ENCODE measurements at places on chromosomes 5 and 9. TPM values are rescaled to one million over a fixed set of nuclear protein-coding genes. Genes with fewer than 3 reads are reported as not detected.

ENG gene
- total RNA-seq = 16.4 TPM

- DNase-seq = no peak
Measured at GRCh38 chr5:96054311-96055030, 92.8 kb upstream of the ELL2 start.

DNA sequence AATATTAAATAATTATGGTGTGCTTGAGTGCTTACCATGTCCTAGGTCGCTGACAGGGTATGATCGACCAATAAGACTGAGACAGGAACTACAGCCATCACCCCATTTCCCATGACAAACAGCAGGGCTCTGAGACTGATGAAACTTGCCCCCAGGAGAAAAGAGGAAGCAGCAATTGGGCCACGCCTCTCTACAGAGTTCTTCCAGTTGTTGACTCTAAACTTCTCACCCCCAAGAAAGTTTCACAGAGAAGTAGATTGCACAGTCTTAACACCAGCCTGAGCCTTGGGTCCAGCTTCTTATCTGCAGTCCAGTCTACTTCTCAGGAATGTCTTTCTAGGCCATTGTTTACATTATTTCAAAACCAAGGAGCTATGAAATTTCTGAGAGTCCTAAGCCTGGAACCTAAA lies 182.2 kb upstream of the ANKRD55 start:
- DNase-seq = no peak

NCS1 gene
- total RNA-seq = 32.5 TPM

GRAMD2B gene
- 39.4 TPM for total RNA-seq

DNA sequence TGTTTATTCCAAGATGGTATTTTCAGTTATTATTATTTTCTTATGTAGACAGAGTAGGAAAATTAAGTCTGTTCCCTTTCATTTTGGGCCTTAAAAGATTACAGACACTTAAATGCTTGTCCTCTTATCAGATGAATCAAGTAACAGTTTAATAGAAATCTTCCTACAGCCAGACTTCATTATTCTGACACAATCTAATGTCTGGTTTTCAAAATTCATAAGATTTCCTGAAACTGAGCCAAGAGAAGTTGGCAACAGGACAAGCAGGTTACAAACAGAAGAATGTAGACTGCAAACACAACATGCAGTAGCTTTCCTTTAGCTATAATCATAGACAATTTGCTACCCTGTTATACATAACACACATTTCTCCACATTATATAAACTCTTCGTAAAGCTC lies 130.5 kb downstream of the FBXL17 start:
- DNase-seq = peak; percentile 6

- no peak for DNase-seq
Measured at GRCh38 chr9:27261517-27262211, 35.3 kb downstream of the EQTN start.

GRCh38 chr5:73299665-73300336 lies 126.8 kb downstream of the TMEM174 start:
- no peak for DNase-seq

GABRP gene
- total RNA-seq = 2.0 TPM

GRCh38 chr9:131441441-131441840 lies 47.6 kb downstream of the PRRC2B start:
- DNase-seq = no peak

GRCh38 chr5:59842999-59843398 lies 50.5 kb downstream of the PDE4D start:
- no peak for DNase-seq

CDC25C gene
- total RNA-seq = 6.1 TPM

SGCD gene
- total RNA-seq = 106 TPM

DNA sequence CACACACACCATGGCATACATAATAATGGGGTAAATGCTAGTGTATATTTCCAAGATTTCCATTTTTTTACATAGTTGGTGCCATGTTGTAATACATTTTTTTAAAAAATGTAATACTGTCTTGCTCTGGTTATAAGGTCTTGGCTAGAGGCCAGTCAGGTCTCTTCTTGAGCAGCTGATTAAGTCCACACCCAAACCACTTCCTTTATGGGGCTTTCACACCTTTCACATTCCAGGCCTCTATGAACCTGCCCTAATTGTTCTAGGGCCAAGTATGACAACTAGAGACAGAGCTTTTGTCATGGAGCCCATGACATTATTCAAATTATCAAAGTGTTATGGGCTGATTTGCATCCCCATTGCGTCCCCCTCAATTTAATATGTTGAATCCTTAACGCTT lies 495.6 kb upstream of the CTNND2 start:
- no peak for DNase-seq

SLC6A7 gene
- not detected for total RNA-seq

FOXD4L4 gene
- not detected for total RNA-seq

SLC45A2 gene
- total RNA-seq = not detected

DNA sequence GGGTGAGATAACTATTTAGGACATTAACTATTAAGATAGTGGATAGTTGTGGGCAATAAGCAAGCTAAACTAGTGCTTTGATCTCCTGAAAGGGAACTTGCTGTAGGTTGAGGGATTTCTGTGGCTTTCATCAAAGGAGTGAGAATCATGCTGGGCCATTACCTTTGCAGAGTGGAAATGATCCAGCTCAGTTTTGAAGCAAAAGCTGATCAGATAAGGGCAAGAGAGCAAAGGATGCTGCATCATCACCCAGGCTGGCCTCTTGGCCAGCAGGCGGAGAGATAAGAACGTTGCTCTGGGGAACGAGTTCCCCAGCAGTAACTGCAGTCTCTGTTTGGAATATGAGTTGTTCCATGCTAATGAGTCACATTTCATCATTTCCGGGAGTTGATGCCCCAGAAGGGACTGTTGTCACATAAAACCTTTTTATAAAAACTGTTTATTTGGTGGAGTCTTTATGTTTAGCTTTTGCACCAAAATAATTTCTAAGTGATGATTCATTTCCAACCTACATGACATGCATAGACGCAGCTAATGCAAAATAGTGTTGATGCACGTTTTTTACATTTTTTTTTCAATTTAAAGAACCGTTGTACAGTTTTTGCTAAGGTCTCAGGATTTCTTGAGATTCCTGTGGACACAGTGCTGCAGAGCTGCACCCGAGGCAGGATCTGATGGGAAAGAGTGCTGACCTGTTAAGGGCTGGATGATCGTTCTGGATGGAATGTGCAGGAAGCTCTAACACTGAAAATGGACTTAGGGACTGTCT lies 99.3 kb downstream of the ACTBL2 start:
- no peak for DNase-seq

DNA sequence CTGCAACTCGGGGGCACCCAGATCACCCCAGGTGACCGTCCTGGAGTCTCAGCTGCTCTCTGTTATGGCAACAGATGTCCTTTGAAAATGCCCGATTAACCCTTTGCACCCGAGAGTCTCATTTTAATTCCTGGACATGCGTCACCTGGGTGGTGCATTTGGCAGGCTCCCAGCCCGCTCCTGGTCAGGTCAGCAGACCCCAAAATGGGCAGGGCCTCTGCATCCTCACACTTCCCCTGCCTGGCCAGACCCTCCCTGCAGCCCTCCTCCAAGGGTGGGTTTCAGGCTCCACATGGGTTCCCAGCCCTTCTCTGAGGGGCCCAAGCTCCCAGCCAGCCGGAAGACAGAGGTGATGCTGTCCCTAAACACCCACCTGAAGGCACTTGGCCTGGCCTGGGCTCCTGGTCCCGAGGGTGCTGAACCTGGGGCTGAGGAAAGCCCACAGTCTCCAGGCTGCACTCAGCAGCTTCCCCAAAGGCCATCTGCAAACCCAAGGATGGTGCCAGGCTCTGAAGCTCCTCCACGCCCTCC lies 69.4 kb downstream of the PSMB7 start:
- no peak for DNase-seq

ANKRD31 gene
- 0.69 TPM for total RNA-seq

OR1Q1 gene
- total RNA-seq = not detected

- no peak for DNase-seq
Measured at GRCh38 chr9:125633116-125633745, 73.8 kb downstream of the MAPKAP1 start.

DNA sequence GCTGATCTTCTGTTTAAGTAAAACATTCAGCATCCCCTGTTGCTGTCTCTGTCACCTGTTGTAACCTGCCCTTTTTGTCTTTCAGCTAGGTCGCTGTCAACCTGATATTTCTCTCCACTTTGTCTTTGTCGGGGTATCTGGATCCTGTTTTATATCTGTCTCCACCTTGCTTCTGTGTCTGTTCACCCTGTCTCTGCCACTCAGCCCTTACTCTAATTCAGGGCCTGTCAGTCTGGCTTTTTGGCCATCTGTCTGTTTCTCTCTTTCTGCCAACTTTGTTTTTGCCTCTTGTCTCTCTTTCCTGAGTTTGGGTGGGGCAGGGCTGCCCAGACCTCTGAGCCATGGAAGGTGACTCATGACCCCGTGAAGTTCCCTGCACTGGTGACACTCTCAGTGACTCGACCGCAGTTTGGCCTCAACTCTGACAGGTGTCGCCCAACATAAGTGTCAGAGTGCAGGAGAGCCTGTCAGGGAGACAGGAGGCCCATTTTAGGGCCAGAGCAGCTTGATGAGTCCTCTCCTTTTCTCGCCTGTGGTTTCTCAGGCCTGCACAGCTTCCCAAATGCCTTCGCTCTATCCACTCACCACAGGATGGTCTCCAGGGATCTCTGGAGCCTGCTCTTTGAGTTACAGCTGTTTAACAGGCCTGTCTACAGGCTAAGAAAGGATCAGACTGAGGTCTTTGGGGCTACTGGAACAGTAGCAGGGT lies 868 bp downstream of the ZBTB43 start:
- no peak for DNase-seq

GRCh38 chr5:59025734-59026133 lies 442.9 kb downstream of the RAB3C start:
- no peak for DNase-seq

- no peak for DNase-seq
Measured at GRCh38 chr5:102483736-102484135, 15.1 kb downstream of the SLCO6A1 start.

- DNase-seq = no peak
Measured at GRCh38 chr5:132267931-132268768, 10.7 kb downstream of the PDLIM4 start.

DNA sequence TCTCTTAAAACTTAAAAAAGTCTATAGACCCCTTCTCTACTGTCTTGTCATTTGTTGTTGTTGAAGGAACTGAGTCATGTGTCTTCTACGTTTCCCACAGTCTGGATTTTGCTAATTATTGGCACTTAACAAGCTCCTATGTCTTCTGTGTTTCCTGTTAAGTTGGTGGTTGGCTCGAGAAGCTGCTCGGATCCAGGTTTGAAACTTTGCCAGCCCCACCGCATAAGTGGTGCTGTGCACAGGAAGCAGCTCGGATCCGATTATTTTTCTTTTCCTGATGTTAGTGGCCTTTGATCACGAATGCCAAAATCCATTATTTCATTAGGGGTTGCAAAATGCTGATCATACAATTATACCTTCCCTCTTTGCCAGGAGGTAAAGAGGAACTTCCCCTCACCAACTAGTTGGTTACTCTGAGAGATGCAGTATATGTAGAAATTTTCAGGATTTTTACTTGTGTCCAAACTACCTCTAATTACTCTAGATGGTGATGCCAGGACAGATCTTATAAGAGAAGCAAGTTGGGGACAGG lies 186.5 kb downstream of the NSG2 start:
- DNase-seq = no peak

DNA sequence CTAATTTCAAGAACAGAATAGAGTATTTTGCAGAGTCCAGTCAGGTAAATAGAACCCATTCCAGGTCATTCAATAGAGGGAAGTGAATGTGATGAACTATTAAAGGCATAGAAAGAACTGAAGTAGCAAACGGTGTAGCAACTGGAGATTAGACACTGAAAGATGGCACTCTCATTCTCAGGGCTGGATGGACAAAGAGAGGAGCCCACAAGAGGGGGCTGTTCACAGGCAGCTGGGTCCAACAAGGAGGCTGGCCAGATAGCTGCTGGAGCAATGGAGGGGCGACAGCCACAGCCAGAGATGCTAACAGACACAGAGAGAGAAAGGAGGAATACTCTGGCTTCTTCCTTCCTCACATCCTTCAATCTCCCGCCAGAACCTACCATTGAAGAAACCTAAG lies 93.1 kb upstream of the SMARCA2 start:
- DNase-seq = no peak

IL13 gene
- total RNA-seq = not detected

DBN1 gene
- total RNA-seq = 53.9 TPM

ADGRV1 gene
- total RNA-seq = 6.6 TPM

All from urinary bladder (tissue), 4 donors.